ENCODE measurements at places on chromosomes 5 and 9. TPM values are rescaled to one million over a fixed set of nuclear protein-coding genes. Genes with fewer than 3 reads are reported as not detected.

HAVCR2 gene
- total RNA-seq = not detected

PCDHB2 gene
- 103 TPM for total RNA-seq

ASPN gene
- total RNA-seq = not detected

SPINK13 gene
- total RNA-seq = not detected

ZNF883 gene
- 18.4 TPM for total RNA-seq

ZNF484 gene
- total RNA-seq = 14.4 TPM

HACD4 gene
- 0.10 TPM for total RNA-seq

PCDHB6 gene
- 7.2 TPM for total RNA-seq

HABP4 gene
- 21.4 TPM for total RNA-seq

All from glutamatergic neuron (in vitro differentiated cells).